Stimulated activated CD4-positive, alpha-beta T cell treated with anti-CD3 and anti-CD28 coated beads, TNF-alpha, amount 100 ng/mL, for 4 hours (primary cell): ENCODE measurements at places on chromosomes 5 and 9.
A peak's percentile ranks its signal among the peaks of the same experiment; 100 is the strongest.

GRCh38 chr5:56815658-56816545, 553 bp downstream of the MAP3K1 start:
- no peak for DNase-seq

DNA sequence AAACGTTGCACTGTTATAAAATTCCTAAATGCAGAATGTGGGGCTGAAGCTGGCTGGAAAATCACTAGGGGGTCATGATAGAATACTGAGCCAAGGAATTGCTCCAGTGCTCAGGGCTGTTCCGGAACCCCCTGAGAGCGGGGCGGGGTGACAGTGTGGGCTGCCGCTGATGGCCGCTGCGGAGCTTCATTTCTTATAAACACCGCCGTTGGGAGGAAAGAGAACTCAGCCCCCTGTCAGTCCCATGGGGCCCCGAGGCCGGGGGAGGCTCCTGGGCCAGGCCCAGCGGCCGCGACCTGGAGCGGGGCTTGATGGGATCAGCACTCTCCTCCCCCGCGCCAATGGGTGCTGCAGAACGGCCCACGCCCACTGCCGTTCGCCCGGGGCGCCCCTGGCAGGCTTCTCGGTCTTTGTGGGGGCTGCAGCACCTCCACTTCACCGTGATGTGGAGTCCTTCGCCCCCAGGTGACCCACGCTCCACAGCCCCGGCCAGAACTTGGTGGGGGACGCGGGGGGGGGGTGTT, 5.2 kb upstream of the IRF1 start:
- DNase-seq: peak; percentile 78

GRCh38 chr9:127803507-127804352, 1.0 kb downstream of the FPGS start:
- no peak for DNase-seq

- no peak for DNase-seq
These were observed 248.0 kb upstream of the GAS1 start for GRCh38 chr9:87195306-87195705.

GRCh38 chr5:164392531-164392930, 887.1 kb downstream of the MAT2B start:
- DNase-seq: no peak

DNA sequence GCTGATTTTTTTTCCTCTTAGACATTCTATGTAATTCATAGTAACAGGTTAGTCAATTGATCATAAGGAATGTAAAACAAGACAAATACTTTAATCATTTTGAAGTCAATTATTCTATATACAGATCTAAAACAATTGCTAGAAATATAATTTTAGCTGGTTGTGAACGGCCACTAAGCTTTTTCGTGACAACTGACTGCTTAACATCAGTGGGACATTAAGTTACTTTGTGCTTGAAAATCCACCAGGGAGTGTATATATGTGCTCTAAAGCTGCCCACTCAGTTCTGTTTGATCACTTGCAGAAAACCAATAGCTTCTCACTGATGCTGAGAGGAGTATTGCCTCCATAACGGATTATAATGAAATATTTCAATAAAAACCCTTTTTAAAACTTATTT, 370.2 kb upstream of the CCNH start:
- DNase-seq: no peak

DNA sequence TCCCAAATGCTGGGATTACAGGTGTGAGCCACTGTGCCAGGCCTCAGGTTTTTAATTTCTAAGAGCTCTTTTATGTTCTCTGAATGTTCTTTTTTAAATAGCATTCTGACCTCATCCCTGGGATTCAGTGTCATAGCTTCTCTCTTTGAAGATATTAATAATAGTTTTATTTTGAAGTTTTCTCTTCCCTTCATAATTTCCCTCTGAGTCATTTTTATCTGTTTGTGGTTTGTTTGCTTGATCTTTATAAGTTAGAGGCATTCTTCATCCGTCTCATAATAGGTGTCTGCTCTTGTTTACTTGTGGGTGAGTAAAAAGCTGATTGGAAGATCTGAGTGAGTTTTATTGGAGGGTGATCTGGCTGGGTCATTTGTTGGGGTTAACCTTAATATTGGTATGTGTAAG, 12.5 kb upstream of the MAMDC2 start:
- DNase-seq: no peak

- DNase-seq: no peak
These were observed 133.9 kb downstream of the FSTL4 start for GRCh38 chr5:133478199-133478985.

- DNase-seq: no peak
These were observed 227.3 kb upstream of the GLRA1 start for GRCh38 chr5:152151940-152152339.

DNA sequence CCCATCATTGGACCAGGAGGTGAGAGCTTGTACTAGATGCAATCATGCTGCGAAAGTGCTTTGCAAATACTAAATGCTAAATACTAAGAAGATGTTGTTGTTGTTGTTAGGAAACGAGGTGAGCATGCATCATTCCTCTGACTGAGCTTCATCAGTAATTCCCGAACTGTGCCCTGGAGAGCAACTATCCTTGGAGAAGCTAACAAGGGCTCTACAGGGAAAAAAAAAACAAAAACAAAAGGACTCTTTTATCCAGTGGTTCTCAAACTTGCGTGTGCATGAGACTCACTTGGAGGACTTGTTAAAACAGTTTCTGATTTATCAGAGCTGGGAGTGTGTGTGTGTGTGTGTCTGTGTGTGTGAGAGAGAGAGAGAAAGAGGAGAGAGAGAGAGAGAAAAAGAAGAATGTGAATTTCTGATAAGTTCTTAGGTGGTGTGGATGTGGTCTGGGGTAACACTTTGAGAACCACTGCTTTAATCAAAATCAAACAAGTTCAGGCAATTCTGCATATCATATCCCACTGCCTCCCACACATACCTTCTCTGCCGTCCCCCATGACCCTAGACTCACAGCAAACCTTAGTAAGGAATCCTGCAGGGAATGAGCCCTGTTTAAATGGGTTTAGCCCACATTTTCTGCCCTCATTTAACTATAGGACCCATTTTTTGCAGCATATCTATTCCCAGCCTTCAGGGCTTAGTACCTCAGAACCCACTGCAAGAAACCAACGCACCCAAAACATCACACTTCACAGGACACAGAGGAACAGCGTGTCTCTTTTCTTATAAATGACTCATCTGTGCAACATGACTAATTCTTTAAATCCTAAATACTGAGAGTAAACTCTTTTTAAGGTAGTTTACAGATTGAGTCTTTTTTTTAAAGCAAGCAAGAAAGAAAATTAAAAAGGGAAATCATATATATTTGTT, 48.9 kb downstream of the PDE6A start:
- no peak for DNase-seq

DNA sequence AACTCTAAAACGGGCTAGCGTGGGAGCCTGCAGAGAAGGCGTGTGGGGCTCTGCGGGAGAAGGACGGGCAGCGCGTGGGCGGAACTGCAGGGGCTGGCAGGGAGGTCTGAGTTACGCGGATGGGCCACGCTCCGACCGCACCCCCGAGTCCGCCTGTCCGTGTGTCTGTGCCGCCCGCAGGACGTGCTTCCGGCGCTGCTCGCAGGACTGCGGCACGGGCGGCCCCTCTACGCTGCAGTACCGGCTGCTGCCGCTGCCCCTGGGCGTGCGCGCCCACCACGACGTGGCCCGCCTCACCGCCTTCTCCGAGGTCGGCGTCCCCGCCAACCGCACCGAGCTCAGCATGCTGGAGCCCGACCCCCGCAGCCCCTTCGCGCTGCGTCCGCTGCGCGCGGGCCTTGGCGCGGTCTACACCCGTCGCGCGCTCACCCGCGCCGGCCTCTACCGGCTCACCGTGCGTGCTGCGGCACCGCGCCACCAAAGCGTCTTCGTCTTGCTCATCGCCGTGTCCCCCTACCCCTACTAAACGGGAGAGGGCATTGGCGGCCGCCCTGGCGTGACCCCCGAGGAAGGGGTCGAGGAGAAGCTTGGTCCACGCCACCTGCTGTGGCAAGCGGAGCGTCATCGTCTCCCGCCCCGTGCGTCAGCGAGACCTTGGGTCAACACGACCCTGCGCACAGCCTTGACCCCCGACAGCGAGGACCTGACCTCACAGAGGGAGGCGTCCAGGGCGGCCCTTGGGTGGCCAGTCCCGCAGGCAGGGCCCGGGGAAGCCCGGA, 11.4 kb upstream of the ASS1 start:
- DNase-seq: peak; percentile 19

- DNase-seq: no peak
These were observed 68.6 kb upstream of the RNF130 start for GRCh38 chr5:180140079-180140554.

- DNase-seq: no peak
These were observed 364.4 kb downstream of the GADD45G start for GRCh38 chr9:89969156-89969675.

- no peak for DNase-seq
These were observed 21.7 kb downstream of the SLC6A18 start for GRCh38 chr5:1246711-1247431.

- no peak for DNase-seq
These were observed 102.9 kb upstream of the KLF4 start for GRCh38 chr9:107592424-107592823.

GRCh38 chr5:102554728-102555127, 55.9 kb upstream of the SLCO6A1 start:
- DNase-seq: no peak

- DNase-seq: no peak
These were observed 5.5 kb downstream of the MRNIP start for GRCh38 chr5:179852993-179853547.

GRCh38 chr5:93929131-93929530, 187.7 kb upstream of the POU5F2 start:
- DNase-seq: no peak

DNA sequence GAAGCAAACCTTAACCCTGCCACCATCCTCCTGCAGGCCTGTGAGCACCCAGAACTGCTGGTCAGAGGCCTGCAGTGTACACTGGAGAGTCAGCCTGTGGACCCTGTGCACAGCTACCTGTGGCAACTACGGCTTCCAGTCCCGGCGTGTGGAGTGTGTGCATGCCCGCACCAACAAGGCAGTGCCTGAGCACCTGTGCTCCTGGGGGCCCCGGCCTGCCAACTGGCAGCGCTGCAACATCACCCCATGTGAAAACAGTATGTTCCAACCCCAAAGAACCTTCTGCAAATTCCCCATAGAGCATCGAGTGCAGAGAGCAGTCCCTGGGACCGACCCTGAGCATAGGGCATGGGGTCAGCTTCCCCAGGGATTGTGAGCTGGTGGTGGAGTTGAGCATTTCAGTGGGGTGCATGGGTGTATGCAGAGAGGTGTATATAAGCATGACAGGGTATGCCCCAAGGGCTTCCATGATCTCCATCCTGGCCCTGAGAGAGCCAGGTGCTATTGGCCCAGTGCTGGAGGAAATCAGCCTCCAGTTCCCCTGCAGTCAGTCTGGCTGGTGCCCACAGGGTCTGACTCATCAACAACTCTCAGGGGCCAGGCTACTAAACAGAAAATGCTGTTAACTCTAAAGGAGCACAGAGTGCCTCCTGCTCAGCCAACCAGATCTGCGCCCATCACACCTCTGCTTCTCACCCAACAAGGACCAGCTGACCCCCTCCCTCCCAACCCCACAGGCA, 126.2 kb downstream of the SAXO1 start:
- no peak for DNase-seq

- no peak for DNase-seq
These were observed 100.3 kb downstream of the FBXW11 start for GRCh38 chr5:171906066-171906570.

GRCh38 chr9:92564982-92565381, 29.2 kb upstream of the ECM2 start:
- no peak for DNase-seq

- no peak for DNase-seq
These were observed 72.5 kb upstream of the PCA3 start for GRCh38 chr9:76691517-76692313.

GRCh38 chr9:95623640-95624039, 106.9 kb upstream of the PTCH1 start:
- no peak for DNase-seq

- no peak for DNase-seq
These were observed 52.1 kb downstream of the TLE1 start for GRCh38 chr9:81637276-81637675.

- DNase-seq: no peak
These were observed 8.9 kb upstream of the TLE4 start for GRCh38 chr9:79562749-79563386.

DNA sequence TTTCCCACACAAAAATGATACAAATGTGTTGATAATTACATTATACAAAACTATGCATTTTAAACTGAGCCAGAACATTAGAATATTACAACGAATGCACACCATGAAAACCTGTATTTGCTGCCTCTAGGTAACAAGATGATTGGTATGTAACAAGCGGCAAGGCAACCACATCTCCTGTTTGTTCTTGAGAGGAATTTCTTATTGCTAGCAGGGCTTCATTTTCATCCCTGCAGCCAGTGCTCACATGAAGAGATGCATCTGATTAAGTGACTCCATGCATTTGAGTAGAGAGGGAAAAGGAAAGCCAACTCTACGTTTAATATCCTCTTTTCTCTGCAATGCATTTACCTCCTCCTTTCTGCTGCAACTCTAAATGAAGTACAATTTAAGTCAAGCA, 36.6 kb downstream of the FRMD3 start:
- DNase-seq: no peak

GRCh38 chr5:115324021-115324420, 27.6 kb upstream of the CCDC112 start:
- DNase-seq: no peak

DNA sequence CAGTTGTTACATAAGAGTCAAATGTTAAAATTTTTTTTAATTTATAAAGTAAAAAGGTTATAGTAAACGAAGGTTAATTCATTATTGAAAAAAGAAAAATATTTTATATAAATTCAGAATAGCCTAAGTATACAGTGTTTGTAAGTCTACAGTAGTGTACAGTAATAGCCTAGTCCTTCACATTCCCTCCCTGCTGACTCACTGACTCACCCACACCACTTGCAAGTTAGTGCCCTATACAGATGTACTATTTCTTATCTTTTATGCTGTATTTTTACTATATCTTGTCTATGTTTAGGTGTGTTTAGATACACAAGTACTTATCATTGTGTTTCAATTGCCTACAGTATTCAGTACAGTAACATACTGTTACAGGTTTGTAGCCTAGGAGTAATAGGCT, 57.6 kb downstream of the MAMDC2 start:
- DNase-seq: no peak

DNA sequence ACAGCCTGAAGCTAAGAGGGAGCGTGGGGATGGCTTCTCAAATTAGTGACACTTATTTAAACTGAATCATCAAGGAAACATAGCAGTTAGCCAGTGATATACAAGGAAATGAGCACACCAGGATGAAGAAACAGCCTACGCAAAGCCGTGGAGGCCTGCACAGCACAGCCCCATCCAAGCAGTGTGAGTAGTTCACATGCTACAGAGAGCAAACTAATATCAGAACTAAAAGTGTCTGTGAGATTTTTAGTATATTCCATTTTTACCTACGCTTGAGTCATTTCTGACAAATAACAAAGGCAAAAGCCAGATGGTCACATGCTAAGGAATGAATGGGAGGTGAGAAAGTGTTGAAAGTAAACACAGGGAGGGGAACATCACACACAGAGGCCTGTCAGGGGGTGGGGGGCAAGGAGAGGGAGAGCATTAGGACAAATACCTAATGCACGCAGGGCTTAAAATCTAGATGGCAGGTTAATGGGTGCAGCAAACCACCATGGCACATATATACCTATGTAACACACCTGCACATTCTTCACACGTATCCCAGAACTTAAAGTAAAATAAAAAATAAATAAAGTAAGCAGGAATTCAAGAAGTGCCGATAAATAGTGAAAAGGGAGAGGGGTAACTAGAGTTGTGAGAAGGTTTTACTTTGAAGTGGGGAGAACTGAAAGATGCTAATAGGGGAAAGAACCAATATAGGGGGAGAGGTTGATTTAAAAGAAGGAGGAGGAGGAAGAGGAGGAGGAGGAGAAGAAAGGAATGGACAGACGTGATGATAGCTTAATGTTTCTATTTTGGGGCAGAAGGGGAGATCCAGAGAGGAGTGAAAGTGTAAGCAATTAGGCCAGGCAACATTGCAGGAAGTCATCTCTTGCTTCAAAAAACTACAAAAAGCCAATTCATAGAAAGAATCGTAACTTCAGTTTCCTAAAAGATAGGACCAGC, 100.9 kb upstream of the PTGER4 start:
- peak; percentile 14 for DNase-seq
